ENCODE measurements at places on chromosomes 5 and 9. TPM values are rescaled to one million over a fixed set of nuclear protein-coding genes. Genes with fewer than 3 reads are reported as not detected.

AGPAT2 gene
- 31.9 TPM for polyA plus RNA-seq

EXOC3 gene
- 22.7 TPM for polyA plus RNA-seq

DNA sequence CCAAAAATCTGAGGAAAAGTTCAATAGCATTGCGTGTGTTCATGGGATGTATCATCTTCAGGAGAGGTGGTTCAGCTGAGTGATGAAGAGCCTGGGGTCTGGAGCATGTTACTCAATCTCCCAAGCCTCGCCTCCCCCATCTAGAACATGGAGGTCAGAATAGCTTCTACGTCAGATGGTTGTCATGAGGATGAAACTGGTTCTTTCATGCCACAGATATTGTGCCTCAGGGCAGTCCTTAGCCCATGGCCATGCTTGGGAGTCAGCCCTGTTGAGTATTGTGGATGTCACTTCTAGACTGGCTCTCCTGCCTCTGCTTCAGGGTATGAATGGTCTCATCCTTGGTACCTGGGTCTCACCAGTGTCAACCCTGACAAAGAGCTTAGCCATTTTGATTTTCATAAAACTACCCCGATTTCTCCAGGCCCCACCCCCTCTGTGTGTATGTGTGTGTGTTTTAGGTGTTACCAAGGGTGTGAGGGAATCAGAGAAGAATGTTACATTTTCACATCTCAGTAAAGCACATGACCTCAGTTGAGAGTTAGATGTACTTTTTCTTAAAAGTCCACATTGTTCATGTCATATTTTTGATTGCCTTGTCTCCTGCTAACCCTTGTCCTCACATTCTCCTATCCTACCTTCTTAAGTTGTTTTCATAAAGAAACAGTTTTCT lies 97.8 kb upstream of the CD180 start:
- no peak for DNase-seq

DNA sequence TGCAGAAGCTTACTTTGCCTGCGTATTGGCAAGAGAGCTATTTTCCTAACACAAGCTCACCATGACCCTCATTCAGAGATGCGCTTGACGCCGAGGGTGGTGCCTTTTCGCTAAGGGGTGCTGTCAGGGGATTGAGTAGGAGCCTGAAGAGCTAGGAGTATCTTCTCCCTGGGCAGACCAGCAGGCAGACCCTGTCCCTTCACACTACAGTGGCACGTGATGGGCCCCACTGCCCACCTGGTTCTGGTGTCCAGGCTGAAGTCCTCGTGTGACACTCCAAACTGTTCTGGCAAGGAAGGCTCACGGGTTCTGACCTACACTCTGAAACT lies 198.3 kb downstream of the AUH start:
- no peak for DNase-seq

GRCh38 chr5:141763541-141763940 lies 81.5 kb upstream of the ARAP3 start:
- DNase-seq, result no peak

DNA sequence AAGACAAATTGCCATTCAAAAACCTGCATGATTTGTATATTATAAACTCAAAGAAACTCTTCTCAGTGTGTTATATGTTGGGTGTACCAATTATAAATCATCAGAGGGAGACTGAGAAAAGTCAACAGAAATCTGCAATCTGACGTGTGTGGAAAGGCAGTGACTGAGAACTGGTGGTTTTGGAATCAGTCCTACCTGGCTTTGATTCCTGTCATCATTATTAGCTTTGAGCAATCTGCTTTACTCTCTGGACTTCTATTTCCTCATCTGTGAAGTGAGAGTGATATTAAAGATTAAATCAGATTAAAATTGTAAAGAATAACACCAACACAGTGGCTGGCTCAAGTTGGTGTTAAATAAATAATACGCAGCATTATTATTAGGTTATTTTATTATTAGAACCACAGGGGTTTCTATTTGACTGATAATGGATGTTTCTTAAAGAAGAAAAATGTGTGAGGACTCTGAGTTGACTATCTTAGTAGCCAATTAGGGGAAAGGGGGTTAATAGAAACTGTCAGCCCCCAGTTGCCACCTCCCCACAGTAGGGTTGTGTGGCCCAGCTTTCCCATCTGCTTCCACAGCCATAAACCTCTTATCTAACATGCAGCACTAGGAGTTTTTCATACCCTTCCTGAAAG lies 59.6 kb downstream of the SNCAIP start:
- DNase-seq, result no peak
